ENCODE measurements at places on chromosomes 2 and 18.

GRCh38 chr2:223538920-223539440, 63.2 kb downstream of the SCG2 start:
- DNase-seq, result no peak

DNA sequence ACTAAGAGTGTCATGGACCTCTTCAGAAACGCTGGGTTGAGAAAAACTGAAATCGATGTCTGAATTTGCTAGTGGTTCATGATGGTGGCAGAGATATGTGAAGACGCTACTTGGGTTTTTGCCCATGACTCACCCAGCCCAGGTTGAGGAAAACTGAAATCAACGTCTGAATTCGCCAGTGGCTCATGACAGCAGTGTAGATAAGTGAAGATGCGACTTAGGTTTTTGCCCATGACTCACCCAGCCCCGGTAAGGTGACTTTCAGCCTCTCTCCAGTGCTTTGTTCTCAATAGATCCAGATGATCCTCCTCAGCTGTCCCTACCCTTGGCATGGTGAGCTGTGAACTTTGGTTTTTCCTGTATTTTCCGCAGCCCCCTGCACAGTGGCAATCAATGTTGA, 105.3 kb upstream of the SIX3 start:
- no peak for DNase-seq

GRCh38 chr2:45833968-45834344, 182.5 kb downstream of the PRKCE start:
- no peak for DNase-seq

DNA sequence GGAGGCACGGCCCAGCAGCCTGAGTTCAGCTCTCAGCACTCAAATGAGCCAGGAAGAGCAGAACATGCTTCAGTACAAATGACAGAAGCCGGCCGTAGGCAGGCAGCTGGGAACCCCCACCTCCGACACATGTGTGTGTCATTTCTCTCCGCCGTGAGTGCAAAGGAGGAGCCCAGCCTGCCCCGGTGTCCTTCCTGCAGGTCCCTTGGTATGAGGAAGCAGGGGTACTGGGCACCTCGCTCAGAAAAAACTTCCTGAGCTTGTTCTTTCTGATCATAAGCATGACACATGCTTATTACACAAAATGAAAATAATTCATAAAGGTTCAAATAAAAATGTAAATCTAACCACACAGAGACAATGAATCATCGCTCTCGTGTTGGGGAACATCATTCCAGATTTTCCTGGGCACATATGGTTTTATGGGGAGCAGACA, 35.3 kb downstream of the KCNF1 start:
- no peak for DNase-seq

DNA sequence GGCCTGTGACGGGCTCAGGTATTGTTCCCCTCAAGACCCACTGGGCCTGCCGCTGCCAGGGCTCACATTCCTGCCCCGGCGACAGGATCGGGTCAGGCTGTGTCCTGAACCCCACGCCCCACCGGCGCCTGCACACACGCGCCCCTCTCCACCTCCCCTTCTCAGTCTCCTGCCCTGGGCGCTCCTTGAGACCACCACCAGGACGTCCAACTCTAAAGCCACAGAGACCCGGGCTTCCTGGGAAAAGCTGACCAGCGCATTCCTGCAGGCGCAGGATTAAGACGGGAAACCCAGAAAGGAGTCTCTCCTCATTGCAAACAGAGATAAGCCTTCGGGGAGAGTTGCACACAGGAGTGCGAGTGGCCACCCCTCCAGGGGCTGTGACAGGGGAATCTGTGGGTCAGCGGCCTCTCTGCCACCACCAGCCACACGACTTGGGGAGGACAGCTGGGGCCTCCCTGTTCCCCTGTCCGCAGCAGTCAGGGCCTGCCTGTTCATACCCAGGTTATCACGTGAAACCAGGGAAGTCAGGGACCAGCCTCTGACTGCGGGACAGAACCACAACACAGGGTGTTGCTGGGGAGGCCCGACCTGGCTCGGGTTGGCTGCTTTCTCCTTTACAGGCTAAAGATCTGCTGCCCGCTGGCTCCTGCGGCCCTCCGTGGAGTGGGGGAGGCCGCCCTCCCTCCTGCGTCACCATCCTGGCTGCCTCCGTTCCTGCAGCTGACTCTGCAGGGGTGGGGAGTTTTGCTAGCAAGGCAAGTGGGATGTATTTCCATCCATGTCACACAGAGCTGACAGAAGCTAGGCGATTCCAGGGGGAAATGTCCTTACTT, 88.8 kb downstream of the ZCCHC2 start:
- no peak for DNase-seq

- DNase-seq, result no peak
These were observed 2.0 kb downstream of the ANKRD44 start for GRCh38 chr2:197308585-197308984.

GRCh38 chr2:169221745-169222369, 140.5 kb downstream of the LRP2 start:
- DNase-seq, result no peak

GRCh38 chr2:231542136-231542535, 11.9 kb upstream of the NMUR1 start:
- DNase-seq, result no peak

DNA sequence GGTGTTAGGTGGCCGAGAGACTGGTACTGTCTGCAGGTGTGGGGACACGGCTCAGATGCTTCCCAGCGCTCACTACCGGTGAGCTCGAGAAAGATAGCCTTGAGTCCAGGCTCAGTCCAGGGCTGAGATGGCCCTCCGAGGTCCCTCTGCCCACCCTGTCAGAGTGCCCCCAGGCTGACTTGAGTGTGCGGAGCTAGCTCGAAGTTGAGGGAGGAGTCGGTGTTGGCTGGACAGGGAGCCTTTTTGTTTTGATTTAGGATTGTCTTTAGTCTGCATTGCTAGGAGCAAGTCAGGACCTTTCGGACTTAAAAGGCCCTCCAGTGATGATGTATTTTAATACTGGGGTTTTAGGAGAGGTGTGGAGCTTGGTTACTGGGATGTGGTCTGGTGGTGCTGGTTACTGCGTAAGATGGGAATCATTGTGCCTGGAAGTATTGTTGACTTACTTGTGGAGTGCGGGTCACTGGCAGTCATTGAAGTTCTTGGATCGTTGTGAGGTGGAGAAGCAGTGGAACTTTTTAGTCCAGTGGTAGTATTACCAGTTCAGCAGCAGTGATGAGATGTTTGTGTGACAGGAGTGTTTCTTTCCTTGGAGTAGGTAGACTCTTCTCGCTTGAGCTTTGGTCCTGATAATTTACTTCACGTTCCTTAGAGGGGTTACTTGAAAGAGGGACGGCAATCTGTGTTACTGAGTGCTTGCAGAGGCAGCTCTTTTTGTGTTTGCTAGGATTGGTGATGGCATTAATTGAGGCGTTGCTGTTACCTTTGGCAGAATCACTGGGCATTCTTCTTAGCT, 633 bp downstream of the KIAA1328 start:
- DNase-seq, result no peak

DNA sequence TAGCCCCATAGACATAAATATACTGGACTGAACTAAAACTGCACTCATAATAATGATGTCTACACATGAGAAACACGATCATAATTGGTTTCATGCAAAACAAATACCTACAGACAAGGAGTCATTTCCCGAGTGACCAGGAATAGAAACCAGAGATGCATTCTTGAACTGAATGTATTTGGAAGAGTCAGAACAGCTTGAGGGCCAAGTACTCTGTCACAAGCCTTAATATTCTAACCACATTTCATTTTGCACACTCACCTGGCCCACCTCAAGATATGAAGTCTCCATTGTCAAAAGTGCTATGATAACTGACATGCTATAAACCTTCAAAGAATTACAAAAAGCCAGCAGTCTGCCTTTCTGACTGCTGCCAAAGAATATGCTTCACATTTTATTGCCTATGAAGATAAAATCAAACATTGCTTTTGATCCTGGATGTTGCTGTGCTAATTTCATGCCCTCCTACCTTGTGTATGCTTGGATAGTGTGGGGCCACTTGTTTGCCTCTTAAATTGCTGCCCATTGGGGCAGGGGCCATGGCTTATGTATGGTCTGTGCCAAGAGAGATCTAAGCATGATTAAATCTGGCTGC, 18.9 kb upstream of the ASAP2 start:
- no peak for DNase-seq

GRCh38 chr2:241945311-241945710, 75.8 kb downstream of the RTP5 start:
- no peak for DNase-seq

- DNase-seq, result peak; percentile 51
These were observed 132.8 kb downstream of the ACOXL start for GRCh38 chr2:110865188-110865587.

DNA sequence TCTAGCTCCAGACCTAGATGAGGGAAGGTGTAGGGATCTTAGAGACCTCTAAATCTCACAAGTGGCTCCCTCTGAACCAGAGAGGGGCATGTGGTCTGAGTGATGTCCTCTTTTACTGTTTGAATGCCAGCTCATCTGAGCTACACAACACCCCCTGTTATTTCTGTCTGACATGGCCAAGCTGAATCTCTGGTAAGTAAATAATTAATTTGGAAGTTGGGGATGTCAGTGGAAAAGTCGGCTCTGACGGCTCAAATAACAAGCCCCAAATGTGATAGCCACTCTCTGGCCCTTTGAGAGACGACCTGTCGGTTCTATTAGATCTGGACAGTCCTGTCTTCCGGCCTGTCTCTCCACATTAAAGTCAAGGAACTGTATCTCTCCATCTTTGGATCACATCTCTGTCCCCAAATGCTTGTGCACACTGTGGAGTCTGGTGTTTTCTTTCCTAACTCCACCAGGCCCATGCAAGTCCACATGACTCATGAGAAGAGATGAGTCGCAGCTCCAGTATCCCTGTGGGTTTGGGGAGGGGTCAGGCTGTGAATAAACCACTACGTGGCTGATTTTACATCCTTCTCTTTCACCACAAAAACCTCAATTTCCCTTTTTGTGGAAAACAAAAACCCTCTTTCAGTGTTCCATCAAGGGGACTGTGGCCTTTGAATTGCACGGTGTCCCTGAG, 52.5 kb downstream of the SETBP1 start:
- DNase-seq, result peak; percentile 24

- DNase-seq, result no peak
These were observed 802.6 kb upstream of the CELF4 start for GRCh38 chr18:38368246-38368645.

- DNase-seq, result peak; percentile 83
These were observed at the start of gene NRP2 for GRCh38 chr2:205682239-205682970. Gene NRP2 (plus strand): TSS chr2:205682501. CDS start chr2:205683291, 790 bp downstream.

DNA sequence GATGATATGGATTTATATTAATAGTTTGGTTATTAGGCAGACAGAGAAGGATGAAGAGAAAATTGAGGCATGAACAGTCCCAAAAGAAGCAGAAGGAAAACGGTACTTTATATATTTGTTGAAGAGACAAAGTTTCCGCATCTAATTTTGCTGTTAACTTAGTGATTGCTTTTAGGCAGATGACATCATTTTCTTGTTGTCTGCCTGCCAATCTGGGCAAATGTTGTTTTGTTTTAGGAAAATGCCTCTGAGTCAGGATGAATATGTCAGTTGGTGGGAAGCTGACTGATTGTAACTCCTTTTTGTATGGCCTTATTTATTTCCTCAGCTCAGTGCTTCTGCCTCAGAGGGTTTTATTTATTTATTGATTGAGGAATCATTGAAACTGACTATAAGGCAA, 52.5 kb upstream of the CAVIN2 start:
- no peak for DNase-seq

GRCh38 chr2:204468746-204469429, 76.4 kb upstream of the PARD3B start:
- DNase-seq, result no peak

DNA sequence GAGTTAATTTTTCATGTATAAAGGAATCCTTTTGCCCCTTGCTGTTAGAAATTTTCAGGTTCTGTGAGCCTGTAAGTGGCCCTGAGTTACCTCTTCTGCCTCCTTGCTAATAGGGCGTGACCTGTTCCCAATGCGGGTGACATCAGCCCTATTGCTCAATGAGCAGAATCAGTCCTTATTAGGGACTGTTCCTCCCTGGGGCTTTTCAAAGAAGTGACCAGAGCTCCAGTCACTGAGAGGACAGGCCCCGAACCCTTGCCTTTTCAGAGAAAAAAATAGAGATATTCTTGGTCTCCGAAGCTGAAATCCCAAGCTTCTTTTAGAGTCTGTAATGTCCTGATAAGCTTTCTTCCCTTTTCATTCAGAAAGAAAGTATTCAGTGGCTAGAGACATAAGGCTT, 8.2 kb upstream of the APOB start:
- no peak for DNase-seq

DNA sequence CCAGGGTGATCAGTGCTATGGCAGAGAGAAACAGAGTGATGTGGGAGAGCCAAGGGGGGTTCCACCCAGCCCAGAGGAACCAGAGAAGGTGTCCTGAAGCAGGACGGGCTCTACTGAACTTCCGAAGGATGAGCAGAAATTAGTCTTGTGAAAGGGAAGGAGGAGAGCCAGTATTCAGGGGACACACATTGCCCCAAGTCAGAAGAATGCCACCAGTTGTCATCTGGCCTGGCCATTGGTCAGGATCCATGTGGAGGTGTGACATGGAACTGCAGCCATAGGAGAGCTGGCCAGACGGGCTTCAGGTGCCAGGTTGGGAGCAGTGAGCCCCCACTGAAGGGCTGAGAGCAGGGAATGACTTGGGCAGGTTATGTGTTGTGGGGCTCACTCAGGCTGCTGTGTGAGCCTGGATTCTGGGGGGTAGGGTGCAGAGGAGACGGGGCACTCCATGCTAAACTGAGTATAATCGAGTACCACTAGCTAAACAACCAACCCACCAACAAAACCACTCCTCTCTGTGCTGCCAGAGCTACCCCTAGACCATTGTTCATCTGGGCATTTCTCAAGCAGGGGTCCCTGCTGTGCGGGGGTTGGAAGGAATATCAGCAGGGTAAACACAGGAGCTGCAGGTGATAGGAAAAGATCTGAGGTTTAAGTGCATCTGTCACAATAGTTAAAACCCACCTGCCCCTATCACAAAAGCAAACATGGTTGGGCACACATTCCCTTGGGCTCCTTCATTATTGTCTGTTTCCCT, 25.3 kb downstream of the MARCO start:
- no peak for DNase-seq

- no peak for DNase-seq
These were observed 674.5 kb downstream of the KCNJ3 start for GRCh38 chr2:155372969-155373368.

- no peak for DNase-seq
These were observed 45.8 kb downstream of the TSHZ1 start for GRCh38 chr18:75256376-75256775.

GRCh38 chr2:59084326-59084725, 843.2 kb upstream of the FANCL start:
- DNase-seq, result no peak

- DNase-seq, result no peak
These were observed 65.3 kb upstream of the EPB41L5 start for GRCh38 chr2:119947535-119947934.

- DNase-seq, result peak; percentile 76
These were observed 18.0 kb downstream of the ARID5A start for GRCh38 chr2:96554293-96555145.

- no peak for DNase-seq
These were observed 84.6 kb downstream of the MYL12B start for GRCh38 chr18:3346487-3346886.

DNA sequence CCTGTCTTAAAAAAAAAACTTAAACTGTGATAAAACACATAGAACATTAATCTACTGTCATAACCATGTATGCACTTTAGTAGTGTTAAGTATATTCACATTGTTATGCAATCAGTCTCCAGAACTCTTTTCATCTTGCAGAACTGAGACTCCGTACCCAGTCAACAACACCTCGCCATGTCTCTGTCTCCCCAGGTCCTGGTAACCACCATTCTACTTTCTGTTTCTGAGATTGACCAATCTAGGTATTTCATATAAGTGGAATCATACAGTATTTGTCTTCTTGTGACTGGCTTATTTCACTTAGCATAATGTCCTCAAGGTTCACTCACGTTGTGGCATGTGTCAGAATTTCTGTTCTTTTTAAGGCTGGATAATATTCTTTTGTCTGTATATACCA, 290.8 kb upstream of the CXCR4 start:
- DNase-seq, result no peak

GRCh38 chr18:28079883-28080282, 97.0 kb downstream of the CDH2 start:
- no peak for DNase-seq
